ENCODE measurements at places on chromosomes 5 and 9. TPM values are rescaled to one million over a fixed set of nuclear protein-coding genes. Genes with fewer than 3 reads are reported as not detected.

DNA sequence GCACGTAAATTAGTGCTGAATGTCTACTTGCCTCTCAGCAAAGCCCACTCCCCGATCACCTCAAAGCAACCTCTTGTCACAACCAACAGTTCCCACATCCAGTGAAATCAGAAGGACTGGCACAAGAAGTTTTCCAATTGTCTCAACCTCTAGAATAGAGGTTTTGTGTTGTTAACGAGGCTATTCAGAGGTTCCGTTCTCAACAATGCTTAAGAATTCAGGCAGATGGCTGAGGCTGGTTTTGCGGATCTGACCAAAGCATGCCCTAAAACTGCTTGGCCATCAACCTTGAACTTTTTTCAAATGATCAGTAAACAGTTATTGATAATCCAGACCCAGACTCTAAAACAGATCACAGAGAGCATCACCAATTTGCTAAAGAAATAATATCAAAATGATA is 52.9 kb downstream of the MAPKAP1 start:
- DNase-seq: no peak

- DNase-seq: no peak
Measured at GRCh38 chr9:83669067-83669466, 38.7 kb downstream of the UBQLN1 start.

- DNase-seq: no peak
Measured at GRCh38 chr5:73157414-73158303, 15.3 kb upstream of the TMEM174 start.

GRCh38 chr5:176447591-176447977 is 601 bp upstream of the FAF2 start:
- DNase-seq: no peak

GRCh38 chr9:131277287-131277909 is 1.1 kb upstream of the FAM78A start:
- no peak for DNase-seq

Gene CDH9
- total RNA-seq: not detected

Gene SNX24
- total RNA-seq: 34.7 TPM

Gene CENPK
- 65.5 TPM for total RNA-seq

DNA sequence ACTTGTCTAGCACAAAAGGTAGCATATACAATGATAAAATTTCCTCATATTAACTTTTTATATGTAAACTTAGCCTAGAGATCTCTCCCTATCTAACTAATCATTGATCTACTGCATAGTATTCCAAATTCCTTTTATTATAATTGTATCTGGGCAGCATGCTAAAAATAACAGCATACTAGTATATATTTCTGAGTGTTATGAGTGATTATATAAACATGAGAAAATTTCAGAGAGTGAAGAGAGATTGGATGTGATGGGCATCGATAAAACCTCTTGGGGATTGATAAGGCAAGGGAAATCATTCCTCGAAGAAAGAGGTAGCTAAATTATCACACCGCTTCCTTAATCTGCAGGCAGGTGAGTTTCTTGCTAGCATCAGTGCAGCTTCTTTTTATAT is 158.2 kb downstream of the HMHB1 start:
- DNase-seq: no peak

Measured in RPMI7951 (cell line).